ENCODE measurements at places on chromosomes 16 and 17.

GRCh38 chr17:40695874-40696472, 7.6 kb downstream of the KRT24 start:
- no peaks in the 10 kb centered on the region for H3K36me3 ChIP-seq
- no peak for DNase-seq
- no peak overlapping the region for H3K4me3 ChIP-seq
- H3K27ac ChIP-seq, result no peak overlapping the region
- peaks cover 31% of the 10 kb centered on the region for H3K27me3 ChIP-seq

DNA sequence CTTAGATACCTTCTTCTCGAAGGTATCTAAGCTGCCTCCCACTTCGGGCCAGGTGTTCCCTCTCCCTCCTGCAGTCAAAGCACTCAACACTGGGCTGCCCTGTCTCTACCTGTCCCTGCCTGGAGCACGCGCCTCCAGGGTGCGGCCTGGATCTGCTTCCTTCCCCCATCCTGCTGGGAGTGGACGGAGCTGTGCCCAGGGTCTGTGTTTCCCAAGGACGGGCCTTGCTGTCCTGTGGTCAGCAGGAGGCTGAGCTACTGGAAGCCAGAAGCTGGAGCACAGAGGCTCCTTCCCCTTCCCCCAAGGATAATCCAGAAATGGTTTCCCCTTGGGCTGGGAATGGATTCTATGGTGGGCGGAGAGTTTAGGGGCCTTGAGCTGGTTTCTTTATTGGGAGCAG, 16.7 kb downstream of the LLGL2 start:
- H3K27me3 ChIP-seq, result no peaks in the 10 kb centered on the region
- peaks cover 5% of the 10 kb centered on the region for H3K36me3 ChIP-seq
- DNase-seq, result no peak
- H3K4me1 ChIP-seq, result no peaks in the 10 kb centered on the region
- no peak overlapping the region for H3K27ac ChIP-seq
- no peak overlapping the region for H3K4me3 ChIP-seq

- peak; percentile 18 for DNase-seq
- no peaks in the 10 kb centered on the region for H3K27me3 ChIP-seq
- H3K4me1 ChIP-seq, result no peaks in the 10 kb centered on the region
- H3K4me3 ChIP-seq, result no peak overlapping the region
Observed at GRCh38 chr16:20774703-20775362, 11.0 kb downstream of the ACSM3 start.

DNA sequence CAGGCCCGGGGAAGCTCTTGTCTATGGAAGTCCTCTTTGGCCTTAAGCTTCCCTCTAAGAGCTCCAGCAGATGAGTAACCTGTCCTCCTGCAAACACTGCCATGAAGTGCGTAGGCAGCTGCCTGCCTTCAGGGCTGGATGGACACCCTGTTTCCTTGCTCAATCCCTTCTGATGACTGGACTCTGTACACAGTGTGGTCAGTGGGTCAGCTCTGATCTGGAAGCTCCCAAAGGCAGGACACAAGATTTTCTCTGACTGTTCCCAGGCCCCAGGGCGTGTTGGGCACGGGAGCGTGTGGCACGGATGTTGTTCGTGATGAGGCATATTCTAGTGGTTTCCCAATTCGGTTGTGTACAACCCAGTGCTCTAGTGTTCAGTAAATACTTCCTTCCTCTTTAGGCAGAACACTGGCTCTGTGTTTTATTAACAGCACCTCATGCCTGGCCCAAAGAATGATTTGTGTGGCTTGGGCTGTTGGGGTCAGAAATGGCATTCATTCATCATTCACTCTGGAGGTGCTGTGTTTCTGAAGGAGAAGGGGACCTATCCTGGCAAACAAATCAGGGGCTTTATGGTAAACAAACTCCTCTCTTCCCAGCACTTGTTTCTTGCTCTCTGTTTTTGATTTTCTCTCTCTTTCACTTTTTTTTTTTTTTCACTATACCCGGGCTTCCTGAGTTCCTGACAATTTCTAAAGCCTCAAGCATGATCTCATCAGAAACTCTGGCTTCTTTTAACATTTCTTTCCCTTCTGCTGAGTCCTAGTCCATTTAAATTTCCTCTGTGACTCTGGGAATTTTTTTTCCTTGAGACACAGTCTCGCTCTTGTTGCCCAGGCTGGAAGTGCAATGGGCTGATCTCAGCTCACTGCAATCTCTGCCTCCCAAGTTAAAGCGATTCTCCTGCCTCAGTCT, 12.0 kb upstream of the RNF157 start:
- DNase-seq, result no peak
- peak overlapping the region; percentile 85 for H3K27ac ChIP-seq
- peaks cover 41% of the 10 kb centered on the region for H3K4me1 ChIP-seq
- H3K27me3 ChIP-seq, result no peaks in the 10 kb centered on the region

DNA sequence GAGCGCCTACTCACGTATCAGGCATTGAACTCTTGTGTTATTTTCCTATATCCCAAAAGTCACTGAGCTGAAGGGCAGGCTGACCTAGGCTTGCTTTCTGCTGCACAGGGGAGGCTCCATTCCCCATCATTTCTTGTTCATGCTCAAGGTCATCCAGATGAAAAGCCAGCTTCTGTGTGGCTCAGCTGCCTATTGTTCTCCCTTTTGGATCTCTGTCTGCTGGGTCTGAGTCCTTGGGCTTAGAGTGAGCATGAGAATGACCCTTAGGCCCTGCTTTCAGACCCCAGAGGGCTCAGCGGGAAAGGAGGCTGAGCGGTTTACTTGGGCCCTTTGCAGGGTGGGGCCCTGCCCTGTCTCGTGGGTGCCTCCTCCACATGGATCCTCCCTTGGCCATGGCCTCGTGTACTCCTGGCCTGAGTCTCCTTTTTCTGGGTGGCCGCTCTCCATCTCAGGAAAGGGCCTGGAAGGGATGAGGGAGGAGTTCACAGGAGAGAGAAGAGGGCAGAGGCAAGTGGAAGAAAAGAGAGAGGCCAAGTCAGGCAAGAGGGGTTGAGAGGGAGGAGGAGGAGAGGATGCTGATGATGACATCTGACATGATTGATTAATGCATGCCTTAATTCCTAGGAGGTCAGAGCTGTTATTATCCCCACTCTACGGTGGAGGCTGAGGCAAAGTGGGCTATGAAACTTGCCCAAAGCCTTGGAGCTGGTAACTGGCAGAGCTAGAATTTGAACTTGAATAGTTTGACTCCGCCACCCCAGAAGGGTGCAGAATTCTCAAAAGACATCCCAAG, 19.8 kb upstream of the MAP3K14 start:
- H3K36me3 ChIP-seq, result no peaks in the 10 kb centered on the region
- H3K27ac ChIP-seq, result no peak overlapping the region
- no peak overlapping the region for H3K4me3 ChIP-seq
- H3K4me1 ChIP-seq, result peaks cover 35% of the 10 kb centered on the region
- peak; percentile 10 for DNase-seq

DNA sequence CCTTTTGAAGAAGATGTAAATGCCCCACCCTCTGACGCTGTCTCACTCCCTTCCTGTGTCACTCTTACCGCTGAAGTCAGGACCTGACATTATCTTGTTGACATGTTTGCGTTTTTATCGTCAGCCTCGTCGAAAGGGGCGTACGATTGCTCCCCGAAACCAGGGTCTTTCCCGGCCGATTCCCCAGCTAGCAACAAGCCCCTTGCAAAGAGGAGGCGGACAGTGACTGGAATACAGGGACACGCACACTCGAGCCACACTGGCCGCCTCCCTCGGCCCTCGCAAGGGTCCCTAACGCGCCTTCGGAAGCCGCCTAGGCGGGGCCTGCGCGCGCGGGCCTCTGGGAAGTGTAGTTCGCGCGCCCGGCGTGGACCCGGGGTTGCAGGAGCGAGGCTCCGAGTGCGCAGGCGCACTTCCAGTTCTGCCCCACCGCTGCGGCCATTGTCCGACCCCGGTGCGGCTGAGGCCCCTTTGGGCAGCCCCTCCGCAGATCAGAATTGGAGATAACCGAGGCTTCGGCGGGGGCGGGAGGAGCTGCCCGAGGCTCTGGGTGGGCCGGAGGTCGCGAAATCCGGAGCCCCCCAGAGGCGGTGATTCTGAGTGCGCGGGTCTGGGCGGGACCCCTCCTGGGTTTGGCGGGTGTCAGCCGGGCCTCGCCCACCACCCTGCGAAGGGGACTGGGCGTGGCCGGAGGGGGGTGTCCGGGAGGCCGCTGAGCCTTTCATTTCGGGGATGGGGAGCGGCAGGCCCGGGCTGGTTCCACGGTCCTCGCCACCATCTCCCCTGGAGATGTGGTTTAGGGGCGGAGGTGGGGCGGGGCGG, at the start of gene ZFP90:
TSS of gene ZFP90 (plus strand) at position 412 of the 822 bp plus-strand sequence. CDS start 502 bp downstream, outside the sequence.
- peaks cover 14% of the 10 kb centered on the region for H3K4me1 ChIP-seq
- peak within 1 kb of the TSS; percentile 93 for H3K4me3 ChIP-seq
- H3K36me3 ChIP-seq, result peaks cover 19% of the 10 kb centered on the region
- H3K27me3 ChIP-seq, result no peaks in the 10 kb centered on the region
- DNase-seq, result peak; percentile 87

- H3K4me1 ChIP-seq, result no peaks in the 10 kb centered on the region
- H3K36me3 ChIP-seq, result peaks cover 85% of the 10 kb centered on the region
- DNase-seq, result no peak
- H3K4me3 ChIP-seq, result no peak overlapping the region
- H3K27ac ChIP-seq, result no peak overlapping the region
Observed at GRCh38 chr17:8464941-8465340, 29.3 kb downstream of the NDEL1 start.

DNA sequence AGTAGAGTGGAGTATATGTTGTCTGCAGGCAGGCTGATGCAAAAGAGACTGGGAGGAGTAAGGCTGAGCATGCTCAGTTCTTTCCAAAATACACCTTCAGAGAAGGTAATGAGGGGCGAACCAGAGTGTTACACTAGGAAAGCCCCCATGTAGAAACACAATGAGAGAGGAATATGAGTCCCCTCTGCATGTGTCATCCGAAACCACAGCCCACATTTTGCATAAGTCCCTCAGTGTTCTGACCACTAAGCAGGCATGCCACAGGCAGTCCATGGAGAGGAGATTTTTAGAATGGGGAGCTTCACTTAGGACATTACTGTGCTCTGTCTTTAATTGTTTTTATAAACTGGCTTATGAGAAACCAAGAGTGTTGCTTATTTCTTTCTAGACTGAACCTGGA, 32.0 kb downstream of the SLC6A2 start:
- H3K4me3 ChIP-seq, result no peak overlapping the region
- no peaks in the 10 kb centered on the region for H3K36me3 ChIP-seq
- no peak overlapping the region for H3K27ac ChIP-seq
- H3K27me3 ChIP-seq, result peaks cover 4% of the 10 kb centered on the region
- H3K4me1 ChIP-seq, result no peaks in the 10 kb centered on the region
- DNase-seq, result no peak

DNA sequence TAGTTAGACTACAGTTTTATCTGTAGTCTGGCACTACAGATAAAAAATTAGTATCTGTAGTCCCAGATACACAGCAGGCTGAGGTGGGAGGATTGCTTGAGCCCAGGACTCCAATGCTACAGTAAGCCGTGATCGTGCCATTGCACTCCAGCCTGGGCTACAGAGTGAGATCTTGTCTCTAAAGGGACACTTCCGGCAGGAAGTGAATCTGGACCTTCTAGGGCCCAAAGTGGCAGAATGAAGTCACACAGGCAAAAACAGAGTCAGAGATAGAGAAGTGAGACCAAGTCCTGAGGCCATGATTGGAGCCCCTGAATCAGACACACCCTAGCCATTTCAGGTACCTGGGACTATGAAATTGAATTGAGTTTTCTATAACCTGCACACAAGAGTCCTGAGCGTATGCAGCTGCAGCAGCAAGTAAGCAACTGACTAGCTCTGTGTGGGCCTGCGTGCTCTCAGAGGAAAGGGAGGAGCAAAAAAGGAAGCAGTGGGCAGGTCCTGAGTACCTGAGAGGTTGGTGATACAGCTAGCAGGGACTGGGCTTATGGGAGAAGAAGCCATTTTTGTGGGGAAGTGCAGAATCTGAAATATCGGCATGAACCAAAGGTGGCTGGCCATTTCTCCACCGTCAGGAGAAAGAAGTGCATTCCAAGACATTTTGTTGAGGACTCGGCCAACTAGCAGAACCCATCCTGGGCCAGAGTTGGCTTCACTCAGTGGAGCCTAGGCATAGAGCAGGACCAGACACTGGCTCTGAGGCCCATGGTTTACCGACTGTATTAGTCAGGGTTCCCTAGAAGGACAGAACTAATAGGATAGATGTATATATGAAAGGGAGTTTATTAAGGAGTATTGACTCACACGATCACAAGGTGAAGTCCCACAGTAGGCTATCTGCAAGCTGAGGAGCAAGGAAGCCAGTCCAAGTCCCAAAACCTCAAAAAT, 27.2 kb upstream of the BRD7 start:
- no peak overlapping the region for H3K4me3 ChIP-seq
- DNase-seq, result no peak
- no peaks in the 10 kb centered on the region for H3K36me3 ChIP-seq
- H3K27ac ChIP-seq, result peak overlapping the region; percentile 47
- H3K4me1 ChIP-seq, result peaks cover 9% of the 10 kb centered on the region

GRCh38 chr17:19714542-19715411, 1.6 kb downstream of the SLC47A2 start:
- H3K4me3 ChIP-seq, result no peak overlapping the region
- no peak for DNase-seq
- H3K27ac ChIP-seq, result no peak overlapping the region
- no peaks in the 10 kb centered on the region for H3K36me3 ChIP-seq
- no peaks in the 10 kb centered on the region for H3K4me1 ChIP-seq
- H3K27me3 ChIP-seq, result peaks cover under 1% of the 10 kb centered on the region

DNA sequence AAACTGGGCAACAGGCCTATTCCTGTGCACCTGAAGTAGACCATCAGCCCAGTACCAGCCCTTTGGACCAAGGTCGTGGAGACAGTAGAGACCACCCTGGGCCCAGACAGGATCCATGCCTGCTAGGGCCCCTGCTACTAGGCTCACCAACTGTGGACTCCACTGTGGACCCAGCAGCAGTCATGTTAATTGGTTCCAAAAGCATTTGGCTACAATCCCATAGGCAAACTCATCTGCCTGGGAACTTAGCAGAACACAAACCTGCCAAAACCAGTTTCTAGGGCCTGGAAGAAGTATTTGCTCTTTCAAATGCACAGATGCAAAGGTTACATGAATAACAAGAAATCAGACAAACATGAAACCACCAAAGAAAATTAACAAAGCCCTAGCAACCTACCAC, 53.1 kb downstream of the ACSM2A start:
- H3K4me1 ChIP-seq, result no peaks in the 10 kb centered on the region
- no peaks in the 10 kb centered on the region for H3K27me3 ChIP-seq
- H3K4me3 ChIP-seq, result no peak overlapping the region
- DNase-seq, result no peak
- H3K36me3 ChIP-seq, result no peaks in the 10 kb centered on the region
- H3K27ac ChIP-seq, result no peak overlapping the region

- no peak overlapping the region for H3K27ac ChIP-seq
- no peaks in the 10 kb centered on the region for H3K36me3 ChIP-seq
- peaks cover 13% of the 10 kb centered on the region for H3K4me1 ChIP-seq
Observed at GRCh38 chr16:57807968-57808528, 5.8 kb upstream of the KIFC3 start.

- no peaks in the 10 kb centered on the region for H3K4me1 ChIP-seq
- H3K27ac ChIP-seq, result no peak overlapping the region
- no peak overlapping the region for H3K4me3 ChIP-seq
- H3K36me3 ChIP-seq, result no peaks in the 10 kb centered on the region
Observed at GRCh38 chr16:62321606-62322005, 285.4 kb upstream of the CDH8 start.

Measured in activated B cell treated with CpG ODN at 0.5 μM for 24 hours (primary cell).